ENCODE measurements at places on chromosomes 6 and 20. TPM values are rescaled to one million over a fixed set of nuclear protein-coding genes. Genes with fewer than 3 reads are reported as not detected.

DNA sequence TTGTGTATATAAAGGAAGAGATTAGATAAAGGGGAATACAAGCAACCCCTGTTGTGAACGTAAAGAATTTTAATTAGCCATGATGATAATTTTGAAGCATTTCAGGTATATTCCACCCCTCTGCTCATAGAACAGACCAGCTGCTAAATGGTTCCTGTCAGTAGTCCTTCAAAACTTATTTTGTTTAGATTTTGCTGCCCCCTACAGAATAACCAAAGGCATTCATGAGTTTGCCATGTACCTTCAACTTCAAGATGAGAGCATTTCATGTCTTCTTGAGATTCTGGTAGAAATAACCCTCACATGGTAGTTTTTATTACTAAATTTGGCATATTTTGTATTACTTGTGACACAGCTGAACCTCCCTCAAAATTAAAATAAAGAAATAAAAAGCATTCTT, 1586.7 kb downstream of the HACE1 start:
- no peak overlapping the region for H3K27ac ChIP-seq
- no peaks in the 10 kb centered on the region for H3K36me3 ChIP-seq
- DNase-seq = no peak
- no peak overlapping the region for H3K4me3 ChIP-seq
- no peaks in the 10 kb centered on the region for H3K27me3 ChIP-seq

DNA sequence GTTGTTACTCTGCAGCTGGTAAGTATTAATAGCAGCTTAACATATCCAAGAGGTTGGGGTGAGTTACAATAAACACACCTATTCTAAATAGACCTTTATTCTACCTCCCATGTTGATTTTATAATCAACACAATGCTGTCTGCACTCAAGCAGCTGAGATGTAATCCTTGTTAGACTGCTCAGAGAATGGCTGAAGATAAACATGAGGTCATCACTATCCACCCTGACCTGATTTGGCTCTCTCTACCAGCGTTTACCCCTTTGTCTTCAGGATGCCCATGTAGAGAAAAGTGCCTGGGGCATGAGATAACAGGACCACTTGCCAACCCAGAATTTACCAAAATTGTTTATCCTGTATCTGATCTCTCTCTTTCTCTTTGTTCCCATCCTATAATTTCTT, 220.7 kb upstream of the DEFB112 start:
- no peaks in the 10 kb centered on the region for H3K4me1 ChIP-seq
- no peak overlapping the region for H3K4me3 ChIP-seq
- H3K36me3 ChIP-seq = no peaks in the 10 kb centered on the region
- H3K27me3 ChIP-seq = no peaks in the 10 kb centered on the region
- no peak overlapping the region for H3K27ac ChIP-seq
- DNase-seq = no peak

GRCh38 chr6:26430787-26431186, 9.5 kb upstream of the BTN3A3 start:
- no peak overlapping the region for H3K27ac ChIP-seq
- no peak overlapping the region for H3K4me3 ChIP-seq
- no peaks in the 10 kb centered on the region for H3K27me3 ChIP-seq

The COQ3 gene
- 10.3 TPM for total RNA-seq

- H3K36me3 ChIP-seq = no peaks in the 10 kb centered on the region
- DNase-seq = no peak
- no peak overlapping the region for H3K27ac ChIP-seq
- H3K4me1 ChIP-seq = no peaks in the 10 kb centered on the region
- no peak overlapping the region for H3K4me3 ChIP-seq
These were observed 81.0 kb downstream of the SRC start for GRCh38 chr20:37426978-37427377.

The CLDN20 gene
- total RNA-seq = not detected

GRCh38 chr6:134394208-134394607, 76.3 kb upstream of the SGK1 start:
- peaks cover 8% of the 10 kb centered on the region for H3K4me1 ChIP-seq
- no peak overlapping the region for H3K4me3 ChIP-seq
- peak overlapping the region; percentile 80 for H3K27ac ChIP-seq
- no peaks in the 10 kb centered on the region for H3K36me3 ChIP-seq

GRCh38 chr6:152244998-152245630, 392.0 kb downstream of the SYNE1 start:
- H3K4me1 ChIP-seq = no peaks in the 10 kb centered on the region
- H3K36me3 ChIP-seq = peaks cover 27% of the 10 kb centered on the region
- peak overlapping the region; percentile 73 for H3K27ac ChIP-seq
- H3K27me3 ChIP-seq = no peaks in the 10 kb centered on the region
- DNase-seq = no peak

DNA sequence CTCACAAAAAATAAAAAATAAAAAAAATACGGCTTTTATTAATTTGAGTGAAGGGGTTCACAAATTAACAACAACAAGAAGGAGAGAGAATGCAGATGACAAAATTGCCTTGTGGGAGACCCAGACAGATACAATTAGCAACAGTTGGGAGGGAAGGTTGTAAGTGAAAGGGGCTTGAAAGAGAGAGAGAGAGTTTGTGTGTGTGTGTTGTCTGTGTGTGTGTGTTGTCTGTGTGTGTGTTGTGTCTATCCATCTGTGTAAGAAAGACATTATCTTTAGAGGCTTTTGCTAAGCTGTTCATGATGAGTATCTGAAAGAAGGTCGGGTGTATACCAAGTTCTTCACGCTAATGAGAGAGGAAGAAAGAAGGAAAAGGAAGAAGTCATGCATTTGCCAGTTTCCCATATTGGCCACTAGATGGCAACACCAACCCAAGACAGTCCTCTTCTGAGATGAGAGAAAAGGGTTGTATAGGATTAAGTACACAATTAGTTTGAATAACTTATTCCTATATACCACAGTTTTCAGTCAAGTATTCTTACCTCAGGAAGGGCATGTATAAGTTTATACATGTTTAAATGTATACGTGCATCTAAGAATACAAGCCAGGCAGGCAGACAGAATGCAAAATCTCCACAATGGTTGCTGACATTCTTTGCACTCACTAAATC, 63.7 kb upstream of the CD2AP start:
- DNase-seq = no peak
- H3K27me3 ChIP-seq = no peaks in the 10 kb centered on the region
- H3K36me3 ChIP-seq = no peaks in the 10 kb centered on the region
- H3K27ac ChIP-seq = peak overlapping the region; percentile 45
- H3K4me1 ChIP-seq = no peaks in the 10 kb centered on the region
- H3K4me3 ChIP-seq = peak overlapping the region; percentile 40

The C6orf132 gene
- 87.8 TPM for total RNA-seq

GRCh38 chr20:17533396-17533795, 2.2 kb upstream of the BFSP1 start:
- H3K4me1 ChIP-seq = peaks cover 12% of the 10 kb centered on the region
- H3K4me3 ChIP-seq = no peak overlapping the region
- DNase-seq = no peak
- no peaks in the 10 kb centered on the region for H3K36me3 ChIP-seq
- H3K27ac ChIP-seq = no peak overlapping the region

The BHLHE23 gene
- not detected for total RNA-seq

The GSTA3 gene
- total RNA-seq = not detected

The CST5 gene
- not detected for total RNA-seq

The PCIF1 gene
- total RNA-seq = 36.8 TPM

- no peaks in the 10 kb centered on the region for H3K27me3 ChIP-seq
- no peak for DNase-seq
- H3K4me3 ChIP-seq = no peak overlapping the region
These were observed 51.2 kb upstream of the SLC22A1 start for GRCh38 chr6:160070427-160070826.

DNA sequence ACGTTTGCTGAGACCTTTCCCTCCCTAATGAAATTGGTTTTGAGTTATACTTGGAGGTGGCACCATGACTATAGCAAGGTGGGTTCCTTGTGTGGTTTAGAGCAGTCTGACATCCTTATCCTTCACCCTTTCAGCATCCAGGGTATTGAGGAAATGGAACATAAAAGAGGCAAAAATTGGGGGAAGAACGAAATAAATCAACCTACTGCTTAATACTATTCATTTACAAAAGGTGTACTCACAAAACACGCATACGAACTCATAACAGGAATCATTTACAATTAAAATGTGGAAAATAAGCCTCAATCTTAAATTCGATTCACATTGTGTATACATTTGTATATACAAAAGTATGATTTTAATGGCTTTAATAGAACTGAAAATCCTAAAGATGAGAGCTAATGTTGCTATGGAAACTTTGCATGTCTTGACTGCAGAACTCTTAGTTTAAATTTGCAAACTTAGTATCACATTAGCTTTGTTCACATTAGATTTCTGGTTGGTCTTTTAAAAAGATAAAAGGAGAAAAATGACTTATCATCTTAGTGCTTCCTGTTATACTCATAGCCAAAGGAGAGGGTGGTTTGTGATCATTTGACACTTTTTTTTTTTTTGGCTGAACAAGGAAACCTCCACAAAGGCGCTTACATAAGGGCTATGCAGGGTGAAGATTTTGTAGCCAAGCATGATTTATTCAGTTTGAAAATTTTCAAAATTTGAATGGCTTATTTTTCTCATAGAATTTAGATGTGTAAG, 76.1 kb upstream of the ATXN1 start:
- no peaks in the 10 kb centered on the region for H3K36me3 ChIP-seq
- no peak for DNase-seq
- H3K4me3 ChIP-seq = no peak overlapping the region
- no peaks in the 10 kb centered on the region for H3K27me3 ChIP-seq
- no peak overlapping the region for H3K27ac ChIP-seq

- no peak overlapping the region for H3K4me3 ChIP-seq
- no peaks in the 10 kb centered on the region for H3K36me3 ChIP-seq
- H3K27ac ChIP-seq = no peak overlapping the region
- H3K27me3 ChIP-seq = no peaks in the 10 kb centered on the region
- DNase-seq = no peak
- H3K4me1 ChIP-seq = no peaks in the 10 kb centered on the region
These were observed 350.0 kb upstream of the PRND start for GRCh38 chr20:4371623-4372251.

Data from esophagus squamous epithelium (tissue), 5 donors.